ENCODE measurements at places on chromosomes 1 and 21.

GRCh38 chr1:51927029-51927428 is 48.5 kb upstream of the NRDC start:
- no peak for DNase-seq

DNA sequence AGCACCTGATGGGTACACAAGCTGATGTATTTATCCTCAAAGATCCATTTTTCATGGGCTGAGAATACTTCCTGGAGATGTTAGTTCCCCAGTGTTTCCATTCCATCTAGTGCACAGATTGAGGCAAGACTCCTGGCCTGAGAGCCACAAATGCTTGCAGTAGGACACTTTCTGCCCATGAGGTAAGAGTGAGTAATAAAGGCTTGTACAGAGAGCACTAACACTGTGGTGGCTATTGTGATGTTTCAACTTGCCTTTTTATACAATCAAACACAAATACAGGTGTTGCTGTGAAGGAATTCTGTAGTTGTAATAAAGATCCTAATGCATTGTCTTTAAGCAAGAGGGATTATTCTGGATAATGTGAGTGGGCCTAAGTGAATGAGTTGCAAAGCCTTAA is 186.1 kb upstream of the ADAMTS5 start:
- DNase-seq: no peak

GRCh38 chr21:33247599-33247998 is 17.9 kb downstream of the IFNAR2 start:
- DNase-seq: no peak

DNA sequence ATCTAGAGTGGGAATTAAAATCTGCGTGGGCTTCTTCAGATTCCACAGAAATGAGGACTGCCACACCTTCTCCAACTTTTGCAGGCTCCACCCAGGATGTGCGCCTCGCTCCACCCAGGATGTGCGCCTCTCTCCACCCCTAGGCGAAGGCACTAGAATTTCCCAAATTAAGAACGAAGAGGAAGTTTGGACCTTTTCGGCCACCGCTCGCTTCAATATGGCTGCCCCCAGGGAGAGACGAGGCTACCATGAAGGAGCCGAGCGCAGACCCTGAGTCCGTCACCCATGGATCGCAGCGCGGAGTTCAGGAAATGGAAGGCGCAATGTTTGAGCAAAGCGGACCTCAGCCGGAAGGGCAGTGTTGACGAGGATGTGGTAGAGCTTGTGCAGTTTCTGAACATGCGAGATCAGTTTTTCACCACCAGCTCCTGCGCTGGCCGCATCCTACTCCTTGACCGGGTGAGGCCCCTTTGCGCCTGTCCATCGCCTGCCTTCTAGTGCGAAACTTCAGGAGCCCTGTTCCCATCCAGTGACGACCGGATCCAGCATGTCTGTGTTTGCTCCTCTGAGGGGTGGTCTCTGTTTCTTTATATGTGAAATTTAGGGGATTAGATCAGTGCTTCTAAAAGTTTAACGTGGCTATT is at the start of the genes CRYZ and TYW3:
Gene CRYZ, minus strand, starts transcription at position 91 of the 644 bp plus-strand sequence. CDS start 8,229 bp downstream, outside the sequence.
Gene TYW3, plus strand, starts transcription at position 193 of the 644 bp plus-strand sequence. Its CDS starts 93 bp downstream, at position 286.
- DNase-seq: no peak

- DNase-seq: peak; percentile 55
Observed at GRCh38 chr1:46166521-46167462, 8.1 kb upstream of the TSPAN1 start.

DNA sequence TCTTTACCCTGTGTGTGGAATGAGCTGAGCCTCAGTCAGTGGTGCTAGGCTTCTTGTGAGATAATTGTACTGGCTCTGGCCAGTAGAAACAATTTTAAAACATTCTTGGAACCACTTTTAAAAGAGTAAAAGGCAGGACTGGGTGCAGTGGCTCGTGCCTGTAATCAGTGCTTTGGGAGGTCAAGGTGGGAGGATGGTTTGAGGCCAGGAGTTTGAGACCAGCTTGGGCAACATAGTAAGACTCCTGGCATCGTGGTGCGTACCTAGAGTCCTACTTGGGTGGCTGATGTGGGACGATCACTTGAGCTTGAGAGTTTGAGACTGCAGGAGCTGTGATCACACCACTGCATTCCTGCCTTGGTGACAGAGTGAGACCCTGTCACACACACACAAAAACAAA is 89.8 kb downstream of the UCK2 start:
- no peak for DNase-seq

DNA sequence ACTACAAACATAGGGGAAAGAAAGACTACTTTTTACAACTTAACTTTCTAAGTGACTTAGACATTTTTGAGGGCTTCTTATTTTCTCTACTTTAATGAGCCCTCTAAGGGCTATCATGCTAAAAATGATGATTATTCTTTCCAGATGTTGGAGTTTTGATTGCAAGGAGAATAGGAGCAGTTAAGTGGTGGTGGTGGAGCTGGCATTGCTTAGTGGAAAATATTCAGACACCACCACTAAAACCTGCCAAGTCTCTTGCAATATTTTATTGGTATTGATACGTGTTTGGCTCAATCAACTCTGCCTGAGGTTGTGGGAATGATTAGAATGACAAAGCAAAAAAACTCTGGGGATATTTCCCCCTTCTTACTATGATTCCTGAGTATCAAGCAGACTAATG is 82.6 kb upstream of the PTGFR start:
- DNase-seq: no peak

DNA sequence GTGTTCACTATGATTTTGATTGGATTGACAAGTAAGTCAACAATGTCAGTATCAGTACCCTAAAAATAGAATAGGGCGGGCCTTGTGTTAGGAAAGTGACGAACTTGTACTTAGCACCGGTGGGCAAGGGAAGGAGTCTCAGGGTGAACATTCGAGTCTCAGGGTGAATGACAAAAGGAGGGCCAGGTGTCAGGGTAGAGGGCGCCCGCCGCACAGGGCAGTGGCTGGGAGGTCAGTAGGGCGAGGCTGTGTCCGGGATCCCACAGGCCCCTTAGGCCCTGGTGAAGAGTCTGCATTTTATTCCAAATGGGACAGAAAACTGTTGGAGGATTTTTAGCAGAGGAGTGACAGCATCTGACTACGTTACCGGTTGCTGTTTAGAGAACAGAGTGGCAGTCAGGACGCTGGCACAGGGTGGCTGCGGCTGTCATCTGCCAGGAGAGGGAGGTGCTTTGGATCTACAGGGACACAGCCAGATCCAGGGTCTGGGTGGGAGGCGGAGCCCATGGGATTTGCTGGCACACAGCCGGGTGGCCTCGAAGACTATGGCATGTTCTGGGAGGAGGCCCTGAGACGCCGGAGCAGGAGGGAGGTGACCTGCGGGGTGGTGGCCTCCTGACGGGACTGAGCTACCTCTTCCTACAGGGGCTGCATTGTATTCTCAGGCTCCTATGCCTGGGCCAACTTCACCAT is 11.0 kb downstream of the AGTRAP start:
- DNase-seq: no peak

DNA sequence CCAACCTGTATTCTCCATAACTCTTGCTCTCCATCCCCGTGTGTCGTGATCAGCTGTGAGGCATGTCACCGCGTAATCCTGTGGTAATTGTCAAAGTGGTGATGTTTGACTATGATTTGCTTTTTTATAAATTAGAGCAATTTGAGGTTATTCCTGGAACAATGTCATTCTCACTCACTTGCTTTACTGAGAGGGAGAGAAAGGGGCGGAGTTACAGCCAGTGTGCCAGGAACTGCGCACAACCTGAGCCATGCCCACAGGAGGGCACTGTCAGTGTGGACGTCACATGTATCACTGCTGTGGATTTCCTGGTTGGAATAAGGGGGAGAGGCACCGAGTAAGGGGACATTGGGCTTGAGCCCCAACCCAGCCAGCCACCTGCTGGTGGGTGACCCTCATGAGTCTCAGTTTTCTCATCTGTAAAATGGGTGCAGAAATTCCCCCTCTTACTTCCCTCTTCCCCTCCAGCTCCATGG is 6.9 kb downstream of the ADGRB2 start:
- no peak for DNase-seq

GRCh38 chr1:46070164-46070814 is 62.1 kb downstream of the PIK3R3 start:
- DNase-seq: no peak

DNA sequence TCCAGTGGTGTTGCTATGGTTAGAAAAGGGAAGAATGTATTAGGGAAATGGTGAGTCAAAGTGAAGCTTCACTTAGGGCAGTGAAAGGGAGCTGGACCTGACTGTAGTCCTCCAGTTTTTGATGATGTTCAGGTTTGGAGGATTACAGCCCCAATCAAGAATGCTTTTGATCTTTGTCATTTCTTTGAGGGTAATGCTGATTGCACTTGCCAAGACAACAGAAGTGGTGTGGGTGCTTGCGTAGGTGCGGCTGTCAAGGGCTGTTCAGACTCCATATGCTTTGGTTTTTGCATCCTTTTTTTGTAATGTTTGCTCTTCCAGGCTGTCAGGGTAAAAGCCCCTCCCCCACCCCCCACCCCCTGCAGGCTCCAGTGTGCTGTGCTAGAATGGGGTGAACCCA is 38.9 kb downstream of the HHAT start:
- no peak for DNase-seq

GRCh38 chr1:91877574-91878208 is 8.3 kb downstream of the TGFBR3 start:
- DNase-seq: no peak

DNA sequence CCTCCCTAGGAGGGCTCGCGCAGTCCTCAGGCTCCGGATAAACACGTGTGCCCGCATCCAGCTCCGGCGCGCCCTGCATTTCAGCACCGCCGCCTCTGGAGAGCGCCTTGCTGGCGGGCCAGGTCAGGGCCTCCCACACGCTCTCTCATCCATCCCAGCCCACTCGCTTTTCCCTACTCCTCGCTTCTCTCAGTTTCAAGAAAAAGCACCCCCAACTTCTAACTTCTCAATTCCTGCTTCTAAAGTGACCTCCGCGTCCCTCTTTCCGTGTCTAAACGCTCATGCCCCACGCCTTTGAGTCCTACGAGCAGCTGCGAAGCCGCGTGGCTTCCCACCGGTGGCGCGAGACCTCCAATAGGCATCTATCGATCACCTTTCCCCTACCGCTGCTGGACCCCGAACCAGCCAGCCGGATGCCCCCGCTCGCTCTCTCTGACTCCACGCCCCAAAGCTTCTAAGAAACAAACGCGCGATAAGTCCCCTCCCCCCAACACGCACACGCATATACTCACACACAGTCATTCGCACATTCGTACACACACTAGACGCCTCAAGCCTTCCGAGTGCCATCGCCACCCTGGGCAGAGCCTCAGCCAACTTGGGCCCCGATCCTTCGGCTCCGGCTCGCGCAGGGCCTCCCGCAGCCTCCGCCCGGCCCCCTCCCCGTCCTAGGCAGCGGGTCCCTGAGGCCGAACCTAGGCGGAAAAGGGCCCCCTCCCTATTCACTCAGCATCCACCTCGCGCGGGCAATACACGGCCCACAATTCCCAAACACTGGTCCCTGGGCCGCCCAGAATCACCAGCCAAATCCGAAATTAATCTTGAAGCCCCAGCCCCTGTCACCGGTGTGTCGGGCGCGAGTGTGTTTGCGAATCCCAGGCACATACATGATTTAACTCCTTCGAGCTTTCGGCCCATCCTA is 1.1 kb downstream of the NMNAT2 start:
- DNase-seq: no peak

DNA sequence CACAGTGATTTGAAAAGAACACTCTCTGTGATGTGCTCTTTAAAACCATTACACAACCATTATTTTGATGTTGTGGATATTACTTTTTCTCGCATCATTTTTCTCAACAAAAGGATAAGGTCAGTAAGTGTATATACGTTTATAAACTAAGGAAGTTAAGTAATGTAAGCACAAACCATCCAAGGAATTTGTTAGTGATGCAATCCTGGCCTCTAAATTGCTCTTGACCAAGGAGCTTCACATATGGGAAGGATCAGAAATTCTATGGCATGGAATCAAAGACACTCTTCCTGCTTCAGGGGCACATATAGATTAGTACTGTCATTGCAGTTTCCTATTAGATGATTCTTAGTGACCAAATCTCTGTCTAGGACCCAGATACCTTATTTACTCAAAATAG is 3.6 kb upstream of the PPP2R5A start:
- no peak for DNase-seq
